NCI-H460 (cell line): ENCODE measurements at places on chromosomes 6 and 20.

- DNase-seq, result no peak
These were observed 23.2 kb upstream of the RIN2 start for GRCh38 chr20:19734811-19735210.

DNA sequence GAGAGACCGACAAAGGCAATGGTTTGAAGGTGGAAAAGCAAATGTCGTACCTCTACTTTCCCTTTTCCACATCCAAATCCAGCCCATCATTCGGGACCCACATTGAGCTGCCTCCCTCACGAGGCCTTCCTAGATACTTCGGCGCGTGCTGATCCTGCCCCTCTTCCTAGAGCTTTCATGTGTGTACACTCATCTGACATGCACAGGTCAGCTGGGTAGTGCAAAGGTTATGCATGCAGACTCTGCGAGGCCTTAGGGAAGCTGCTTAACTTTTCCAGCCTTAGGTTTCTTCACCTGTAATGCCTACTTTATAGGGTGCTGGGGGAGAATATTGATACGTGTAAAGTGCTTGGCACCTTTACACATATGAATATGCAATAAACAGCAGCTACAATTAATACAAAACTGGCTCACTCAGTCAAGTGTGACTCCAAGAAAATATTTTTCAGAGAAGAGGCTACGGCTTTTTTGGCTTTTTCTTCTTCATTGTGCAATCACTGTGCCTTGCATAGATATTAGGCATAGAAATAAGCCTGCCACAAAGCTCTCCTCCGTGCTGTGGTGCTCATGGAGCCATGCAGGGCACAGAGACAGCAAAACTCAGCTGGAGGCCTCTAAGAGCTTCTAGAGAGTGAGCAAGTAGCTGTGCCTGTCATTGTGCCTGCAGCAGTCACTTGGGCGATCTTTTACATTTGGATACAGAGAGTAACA lies 3.6 kb upstream of the MANBAL start:
- no peak for DNase-seq

GRCh38 chr6:150184850-150185731 lies 42.2 kb downstream of the PPP1R14C start:
- DNase-seq, result no peak

GRCh38 chr6:25012657-25013056 lies 76.9 kb upstream of the RIPOR2 start:
- peak; percentile 43 for DNase-seq

DNA sequence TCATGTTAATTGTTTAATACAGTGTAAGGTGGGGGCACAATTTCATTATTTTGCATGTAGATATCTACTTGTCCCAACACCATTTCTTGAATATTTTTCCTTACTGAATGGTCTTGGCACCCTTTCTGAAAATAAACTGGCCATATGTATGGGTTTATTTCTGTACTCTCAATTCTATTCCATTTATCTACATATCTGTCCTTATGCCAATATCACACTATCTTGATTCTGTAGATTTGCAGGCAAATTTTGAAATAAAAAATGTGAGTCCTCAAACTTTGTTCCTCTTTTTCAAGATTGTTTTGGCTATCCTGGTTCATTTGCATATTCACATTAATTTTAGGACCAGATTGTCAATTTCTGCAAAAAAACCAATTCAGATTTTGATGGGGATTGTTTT lies 34.8 kb downstream of the SCGN start:
- DNase-seq, result no peak

- no peak for DNase-seq
These were observed 566.5 kb upstream of the MARCKS start for GRCh38 chr6:113290684-113291083.

GRCh38 chr6:111724505-111724904 lies 118.8 kb upstream of the TRAF3IP2 start:
- no peak for DNase-seq

GRCh38 chr6:79066828-79067227 lies 11.2 kb downstream of the PHIP start:
- no peak for DNase-seq

DNA sequence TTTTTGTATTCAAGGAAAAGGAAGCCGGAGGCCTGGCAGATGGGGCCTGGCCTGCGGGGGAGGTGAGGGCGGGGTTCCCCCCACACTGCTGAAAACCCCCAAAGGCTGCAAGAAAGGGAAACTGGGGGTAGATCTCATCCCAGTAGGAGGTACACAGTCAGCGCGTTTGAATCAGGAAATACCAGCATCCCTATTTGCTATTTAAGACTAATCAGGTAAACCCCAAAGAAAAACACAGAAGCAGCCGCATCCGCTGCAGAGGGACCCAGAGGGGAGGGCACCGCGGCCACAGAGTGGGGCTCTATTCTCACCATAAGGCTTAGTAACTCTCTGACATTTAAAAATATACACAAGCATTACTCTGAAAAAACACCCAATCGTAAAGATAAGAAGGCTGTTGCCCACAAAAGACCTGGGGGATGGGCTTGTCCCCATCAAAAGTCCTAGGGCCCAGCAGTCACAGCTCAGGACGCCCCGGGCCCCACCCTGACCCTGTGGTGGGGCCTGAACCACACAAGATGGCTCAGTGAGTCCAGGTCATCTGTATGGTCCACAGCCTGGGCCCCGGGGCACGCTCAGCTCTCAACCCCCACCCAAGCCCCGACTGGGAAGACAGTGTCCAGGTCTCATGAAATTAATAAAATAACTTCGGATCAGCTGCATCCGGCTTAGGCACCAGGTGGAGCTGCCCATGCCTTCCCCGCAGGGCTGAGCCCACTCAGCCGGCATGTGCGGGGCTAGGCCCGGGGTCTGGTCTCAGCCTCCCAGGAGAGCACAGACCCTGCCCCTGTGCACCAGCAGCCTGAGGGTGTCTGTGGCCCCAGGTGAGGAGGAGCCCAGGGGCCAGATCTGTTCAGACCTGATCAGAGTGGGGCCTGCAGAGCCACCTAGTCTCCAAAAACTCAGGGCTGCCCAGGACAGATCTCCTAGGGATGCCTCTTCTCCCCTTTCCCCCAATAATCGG lies 31.0 kb downstream of the KCNQ2 start:
- no peak for DNase-seq

DNA sequence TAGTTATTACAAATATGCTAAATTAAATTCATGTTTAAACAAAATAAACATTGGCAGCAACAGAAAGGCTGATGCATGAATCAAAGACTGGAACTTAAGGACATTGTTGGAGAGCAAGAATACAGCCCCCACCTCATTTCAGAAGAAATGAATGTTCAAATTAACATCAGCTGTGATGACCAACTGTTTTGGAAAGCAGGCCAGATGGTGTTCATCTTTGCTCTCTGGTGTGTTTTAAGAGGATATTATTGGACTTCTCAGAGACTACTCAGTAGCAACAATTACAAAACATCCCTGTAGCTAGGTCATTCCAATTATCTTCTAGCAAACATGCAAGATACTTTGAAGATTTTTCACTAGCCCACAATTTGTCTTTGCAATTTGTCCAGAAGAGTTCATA lies 118.6 kb upstream of the DOK5 start:
- DNase-seq, result no peak

- no peak for DNase-seq
These were observed 102.1 kb downstream of the DLGAP4 start for GRCh38 chr20:36408219-36408618.

DNA sequence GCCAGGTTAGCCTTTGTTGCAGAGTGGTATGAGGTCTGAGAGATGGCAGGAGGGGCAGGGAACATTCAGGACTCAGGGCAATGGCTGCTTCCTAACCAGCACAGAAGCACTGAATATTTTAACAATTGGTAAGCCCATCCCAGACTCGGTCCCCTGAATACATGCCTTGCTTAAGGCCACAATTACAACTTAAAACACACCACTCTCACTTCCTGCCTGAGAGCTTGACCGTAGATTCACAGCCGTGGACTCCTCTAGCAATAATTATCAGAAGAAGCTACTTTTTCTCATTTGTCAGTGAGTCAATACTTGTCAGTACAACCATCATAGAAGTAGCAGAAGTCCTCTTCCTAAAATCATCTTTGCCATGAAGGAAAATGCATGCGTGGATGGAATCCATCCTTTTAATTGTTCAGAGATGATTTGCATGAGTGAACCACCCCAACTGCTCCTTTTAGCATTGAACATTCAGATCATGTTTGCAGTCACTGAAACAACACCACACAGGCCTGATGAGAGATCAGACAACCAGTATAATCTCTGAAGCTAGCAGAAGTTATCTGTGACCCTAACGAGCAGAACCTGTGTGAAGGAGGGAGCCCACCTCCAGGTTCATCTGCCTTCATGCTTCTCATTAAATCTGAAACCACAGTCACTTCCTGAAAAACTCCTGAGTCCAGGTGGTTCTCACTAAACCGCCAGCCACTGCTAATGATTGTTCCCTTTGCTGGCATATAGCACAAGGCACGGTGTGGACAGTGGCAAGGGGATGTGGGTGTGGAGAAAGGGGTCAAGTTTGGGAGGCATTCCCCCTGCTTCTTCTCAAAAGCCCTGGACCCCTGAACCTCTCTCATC lies 333.9 kb upstream of the CNR1 start:
- no peak for DNase-seq

DNA sequence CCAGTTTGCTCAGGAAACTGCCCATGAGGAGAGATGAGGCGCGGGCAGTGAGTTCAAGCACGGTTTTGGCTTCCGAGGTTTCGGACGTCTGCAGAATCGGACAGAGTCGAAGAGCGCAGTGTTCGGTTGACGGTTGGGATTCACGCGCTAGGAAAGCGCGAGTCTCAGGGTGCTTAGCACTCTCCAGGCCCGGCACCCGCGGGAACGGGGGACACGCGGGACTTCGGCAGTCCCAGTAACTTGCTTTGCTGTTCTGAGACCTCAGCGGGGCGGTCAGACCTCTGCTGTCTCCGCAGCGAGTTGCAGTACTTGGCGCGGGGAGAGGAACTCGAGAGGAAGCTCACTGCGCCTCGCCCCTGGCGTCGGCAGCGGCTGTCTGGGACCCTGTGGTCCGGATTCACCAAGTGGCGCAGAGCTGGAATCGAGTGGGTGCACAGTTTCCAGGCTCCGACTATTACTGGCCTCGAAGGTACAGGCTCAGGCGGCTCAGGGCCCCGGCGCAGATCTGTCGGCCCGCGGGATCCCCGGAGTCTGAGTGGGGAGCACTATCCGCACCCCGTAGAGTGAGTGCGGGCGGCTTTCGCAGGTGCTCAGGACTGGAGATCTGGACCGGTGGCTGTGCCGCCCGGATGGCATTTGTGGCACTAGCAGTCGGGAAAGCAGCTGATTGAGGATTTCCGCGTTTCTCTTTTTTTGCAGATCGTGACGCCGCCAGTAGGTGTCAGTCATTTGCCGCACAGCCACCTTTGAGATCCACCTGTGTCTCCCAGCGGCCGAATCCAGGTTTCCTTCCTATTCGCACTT lies at the start of gene POM121L2:
Gene POM121L2 (minus strand): TSS at position 128 of the 804 bp plus-strand sequence. CDS start 103 bp downstream, at position 25.
- DNase-seq, result no peak

DNA sequence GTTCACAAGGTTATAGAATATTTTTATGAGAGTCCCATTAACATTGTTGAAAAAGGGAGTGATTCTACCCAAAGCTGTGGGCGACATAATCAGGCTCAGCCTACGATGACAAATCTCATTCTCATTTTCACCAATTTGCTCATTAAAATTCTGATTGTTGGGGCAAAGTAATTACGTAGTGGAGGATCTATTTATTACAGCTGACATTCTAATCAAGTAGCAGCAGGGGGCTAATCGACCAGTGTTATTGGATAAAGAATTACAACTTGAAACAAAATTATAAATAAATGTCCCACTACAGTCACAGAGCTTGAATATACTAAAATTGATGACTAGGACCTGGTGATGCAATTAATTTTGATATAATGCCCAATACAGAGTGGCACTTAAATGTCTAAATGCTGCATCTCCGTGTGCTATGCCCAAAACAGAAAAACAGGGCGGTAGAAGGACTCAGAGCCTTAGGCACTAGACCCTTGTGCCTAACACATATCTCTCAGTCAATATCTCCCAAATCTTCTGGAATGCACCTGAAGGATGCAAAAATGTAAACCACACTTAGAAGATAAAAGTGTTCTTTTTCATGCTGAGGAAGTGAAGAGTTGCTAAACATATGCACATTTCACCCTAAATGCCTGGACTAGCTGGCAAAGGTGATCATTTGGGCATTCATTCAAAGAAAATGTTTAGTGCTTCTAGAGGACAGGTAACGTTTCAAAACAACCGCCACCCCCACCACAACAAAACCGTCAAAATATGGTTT lies 88.3 kb downstream of the CD24 start:
- DNase-seq, result no peak

- no peak for DNase-seq
These were observed 25.3 kb downstream of the MYT1 start for GRCh38 chr20:64189530-64189966.

GRCh38 chr6:6656287-6656686 lies 67.8 kb downstream of the LY86 start:
- DNase-seq, result no peak

GRCh38 chr6:113623129-113623528 lies 234.0 kb upstream of the MARCKS start:
- no peak for DNase-seq

DNA sequence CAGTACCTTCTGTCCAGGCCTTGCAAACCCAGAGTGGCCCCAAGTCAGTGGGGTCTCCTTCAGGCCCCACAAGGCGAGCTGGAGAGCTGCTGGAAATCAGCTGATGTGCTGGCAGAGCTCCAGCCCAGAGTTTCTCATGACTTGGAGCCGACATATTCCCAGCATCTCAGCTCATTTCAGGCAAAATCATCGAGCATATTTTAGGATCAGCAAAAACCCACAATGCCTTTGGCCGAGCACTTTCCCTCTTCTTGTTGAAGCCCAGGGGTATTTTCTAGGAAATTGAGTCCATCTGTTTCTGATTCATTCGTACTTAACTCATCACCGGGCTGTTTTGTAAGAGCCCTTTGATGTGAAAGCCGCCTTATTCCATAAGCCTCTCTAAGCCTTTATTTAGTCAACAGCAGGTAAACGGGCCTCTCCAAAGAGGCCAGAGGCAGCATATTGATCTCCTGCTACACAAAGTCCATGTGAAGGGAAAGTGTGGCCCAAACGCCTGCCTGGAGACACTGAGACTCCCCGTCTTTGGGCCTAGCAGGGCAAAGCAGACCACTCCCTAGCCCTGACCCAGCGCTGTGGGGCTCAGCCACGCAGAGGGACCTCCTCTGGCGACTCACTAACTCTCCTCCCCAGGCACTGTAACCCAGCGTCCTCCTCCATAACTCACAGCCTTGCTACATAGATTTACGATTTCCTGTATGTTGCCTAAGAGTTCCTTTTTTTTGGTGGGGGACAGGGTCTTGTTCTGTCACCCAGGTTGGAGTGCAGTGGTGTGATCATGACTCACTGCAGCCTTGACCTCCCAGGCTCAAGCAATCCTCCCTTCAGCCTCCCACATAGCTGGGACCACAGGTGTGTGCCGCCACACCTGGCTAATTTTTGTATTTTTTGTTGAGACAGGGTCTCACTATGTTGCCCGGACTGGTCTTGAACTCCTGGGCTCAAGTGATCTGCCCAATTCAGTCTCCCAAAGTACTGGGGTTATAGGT lies 12.1 kb upstream of the C20orf203 start:
- DNase-seq, result no peak

DNA sequence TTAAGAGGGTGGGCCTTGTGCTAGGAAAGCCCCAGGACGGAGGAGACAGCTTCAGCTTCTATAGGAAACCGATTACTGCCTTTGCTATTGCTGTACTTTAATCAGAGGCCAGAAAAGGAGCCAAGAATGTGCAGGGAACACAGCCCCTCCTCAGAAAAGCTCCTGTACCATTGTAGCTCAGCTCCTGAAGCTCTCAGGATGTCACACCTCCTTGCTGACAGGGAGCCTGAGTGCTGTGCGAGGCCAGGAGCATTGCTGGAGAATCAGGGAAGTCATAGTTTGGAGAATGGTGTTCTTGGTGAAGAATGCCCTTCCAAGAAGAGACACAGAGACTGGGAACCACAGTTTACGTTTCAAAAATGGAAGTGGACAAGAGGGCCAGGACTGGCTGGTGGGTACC lies 46.8 kb downstream of the LYRM2 start:
- no peak for DNase-seq

- no peak for DNase-seq
These were observed 55.8 kb upstream of the MAFB start for GRCh38 chr20:40744818-40745175.
